Prostate gland (tissue), 2 donors: ENCODE measurements at places on chromosomes 2 and 18.

- no peak for DNase-seq
These were observed 74.1 kb downstream of the LTBP1 start for GRCh38 chr2:33020883-33021282.

DNA sequence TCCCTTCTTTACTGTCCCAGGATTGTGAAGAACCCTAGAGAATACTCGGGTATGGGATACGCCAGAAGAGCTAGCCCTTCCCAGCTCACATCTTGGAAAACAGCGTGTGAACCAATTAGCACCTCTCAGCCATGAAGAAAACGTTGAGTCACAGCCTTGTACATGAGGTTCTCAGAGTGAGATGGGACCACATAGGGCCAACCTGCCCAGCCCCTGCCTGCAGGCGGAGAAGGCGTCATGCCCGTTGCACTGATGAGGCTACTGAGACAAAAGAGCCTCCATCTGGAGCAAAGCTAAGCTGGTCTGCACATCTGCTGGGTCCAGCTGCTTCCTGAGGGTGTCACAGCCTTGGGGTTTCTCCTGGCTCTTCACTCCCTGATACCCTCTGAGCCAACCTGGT is 92.2 kb downstream of the LBH start:
- no peak for DNase-seq

DNA sequence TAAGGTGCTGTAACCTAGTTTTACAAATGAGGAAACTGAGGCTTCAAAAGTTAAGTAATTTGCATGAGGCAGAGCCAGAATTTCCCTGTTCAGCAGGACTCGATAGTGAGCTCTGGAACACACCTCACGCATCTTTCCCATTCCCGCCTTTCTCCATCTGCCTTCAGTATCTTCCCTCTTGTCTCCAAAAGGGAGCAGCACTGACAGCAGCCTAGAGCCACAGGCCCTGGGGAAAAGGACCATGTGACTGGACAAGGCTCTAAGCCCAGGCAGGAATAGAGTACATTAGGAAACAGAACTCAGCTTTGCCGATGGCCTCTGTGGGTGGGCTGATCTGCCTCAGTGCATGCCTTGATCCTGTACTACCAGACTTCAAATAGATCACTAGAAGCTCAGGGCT is 21.5 kb downstream of the GPR155 start:
- no peak for DNase-seq

- no peak for DNase-seq
These were observed 68.6 kb downstream of the PTGR3 start for GRCh38 chr18:75140296-75140695.

GRCh38 chr2:157085522-157085921 is 172.0 kb upstream of the GALNT5 start:
- no peak for DNase-seq

DNA sequence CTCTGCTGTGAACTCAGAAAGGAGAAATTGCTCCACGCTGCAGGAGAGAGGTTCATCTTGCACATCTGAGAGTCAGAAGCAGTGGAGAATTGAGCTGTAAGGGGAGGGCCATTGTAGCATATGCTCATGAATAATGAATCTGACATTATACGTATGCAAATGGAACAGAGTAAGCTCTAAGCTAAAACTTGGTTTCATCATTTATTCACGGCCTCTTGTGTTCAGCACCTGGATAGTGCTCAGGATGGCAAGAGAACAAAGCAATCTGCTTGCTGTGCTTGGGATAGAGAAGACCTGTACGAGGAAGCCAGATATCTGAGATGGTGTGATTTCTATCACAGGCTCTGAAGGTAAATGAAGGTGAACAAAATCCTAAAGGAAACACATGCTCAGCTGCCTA is 87.9 kb upstream of the GCFC2 start:
- no peak for DNase-seq

GRCh38 chr2:21220930-21221329 is 97.2 kb downstream of the TDRD15 start:
- DNase-seq, result no peak

DNA sequence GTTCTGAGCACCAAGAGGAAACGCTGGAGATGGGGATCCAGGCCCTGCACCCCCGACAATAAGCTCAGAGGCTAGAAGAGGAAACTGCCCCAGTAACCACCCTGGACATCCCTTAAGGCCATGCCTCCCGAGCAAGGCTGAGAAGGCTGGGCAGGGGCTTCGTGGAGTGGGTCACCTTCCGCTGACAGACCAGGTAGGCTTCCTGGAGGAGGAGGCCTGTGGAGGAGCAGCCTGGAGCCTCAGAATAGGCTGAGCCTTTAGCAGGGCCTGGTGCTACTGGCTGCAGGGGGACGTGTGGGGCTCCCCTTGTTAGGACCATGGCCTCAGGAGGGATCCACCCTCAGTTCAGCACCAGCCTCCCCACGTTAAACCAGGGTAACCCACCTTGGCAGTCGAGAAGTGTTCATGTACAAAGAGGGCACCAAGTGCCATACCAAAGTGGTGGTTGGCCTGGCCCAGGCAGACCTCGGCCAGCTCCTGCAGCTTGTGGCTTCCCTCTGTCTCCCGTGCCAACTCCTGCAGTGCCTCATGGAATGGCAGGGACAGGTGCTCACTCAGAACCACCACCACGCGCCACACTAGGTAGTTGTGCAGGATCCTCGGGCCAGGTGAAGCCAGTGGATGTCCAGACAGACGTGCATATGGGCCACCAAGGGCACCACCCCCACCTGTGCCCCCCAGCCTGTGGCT is 28.5 kb upstream of the ALPP start:
- no peak for DNase-seq

- no peak for DNase-seq
These were observed 36.8 kb downstream of the DRC1 start for GRCh38 chr2:26438526-26438925.

- no peak for DNase-seq
These were observed 843.7 kb downstream of the LRRTM4 start for GRCh38 chr2:76678383-76679024.

- no peak for DNase-seq
These were observed 187.5 kb upstream of the MAP2 start for GRCh38 chr2:209236377-209236776.
